ENCODE measurements at places on chromosomes 3 and 15. TPM values are rescaled to one million over a fixed set of nuclear protein-coding genes. Genes with fewer than 3 reads are reported as not detected.

GRCh38 chr3:64627042-64627441 is 60.8 kb downstream of the ADAMTS9 start:
- H3K4me3 ChIP-seq: no peak overlapping the region
- H3K27ac ChIP-seq: no peak overlapping the region
- no peaks in the 10 kb centered on the region for H3K4me1 ChIP-seq
- H3K36me3 ChIP-seq: no peaks in the 10 kb centered on the region
- DNase-seq: no peak
- no peaks in the 10 kb centered on the region for H3K27me3 ChIP-seq

DNA sequence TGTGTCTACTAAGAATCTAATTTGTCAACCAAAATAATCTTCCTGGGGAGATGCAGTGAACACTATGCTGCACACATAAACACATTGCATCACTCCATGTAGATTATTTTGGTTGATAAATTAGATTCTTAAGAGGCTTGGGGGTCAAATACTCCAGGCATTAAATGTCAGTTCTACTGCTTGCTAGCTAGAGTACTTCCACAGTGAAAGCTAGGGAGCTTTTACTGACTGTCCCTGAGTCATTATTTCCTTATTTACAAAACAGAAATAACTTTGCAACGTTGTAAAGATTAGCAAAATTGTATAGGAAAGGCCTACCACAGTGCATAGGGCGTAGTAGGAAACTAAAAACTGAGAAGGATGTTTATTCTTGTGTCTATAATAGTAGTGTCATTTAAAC is 12.9 kb upstream of the TMC3 start:
- no peak overlapping the region for H3K4me3 ChIP-seq
- H3K27ac ChIP-seq: no peak overlapping the region
- no peaks in the 10 kb centered on the region for H3K36me3 ChIP-seq
- H3K4me1 ChIP-seq: no peaks in the 10 kb centered on the region

- H3K36me3 ChIP-seq: no peaks in the 10 kb centered on the region
- DNase-seq: no peak
- no peak overlapping the region for H3K4me3 ChIP-seq
- no peaks in the 10 kb centered on the region for H3K4me1 ChIP-seq
Measured at GRCh38 chr3:148036331-148036876, 627.2 kb downstream of the ZIC1 start.

- no peak for DNase-seq
- no peak overlapping the region for H3K27ac ChIP-seq
- no peaks in the 10 kb centered on the region for H3K27me3 ChIP-seq
- H3K4me1 ChIP-seq: peaks cover 12% of the 10 kb centered on the region
Measured at GRCh38 chr15:47477341-47477740, 240.0 kb upstream of the SEMA6D start.

DNA sequence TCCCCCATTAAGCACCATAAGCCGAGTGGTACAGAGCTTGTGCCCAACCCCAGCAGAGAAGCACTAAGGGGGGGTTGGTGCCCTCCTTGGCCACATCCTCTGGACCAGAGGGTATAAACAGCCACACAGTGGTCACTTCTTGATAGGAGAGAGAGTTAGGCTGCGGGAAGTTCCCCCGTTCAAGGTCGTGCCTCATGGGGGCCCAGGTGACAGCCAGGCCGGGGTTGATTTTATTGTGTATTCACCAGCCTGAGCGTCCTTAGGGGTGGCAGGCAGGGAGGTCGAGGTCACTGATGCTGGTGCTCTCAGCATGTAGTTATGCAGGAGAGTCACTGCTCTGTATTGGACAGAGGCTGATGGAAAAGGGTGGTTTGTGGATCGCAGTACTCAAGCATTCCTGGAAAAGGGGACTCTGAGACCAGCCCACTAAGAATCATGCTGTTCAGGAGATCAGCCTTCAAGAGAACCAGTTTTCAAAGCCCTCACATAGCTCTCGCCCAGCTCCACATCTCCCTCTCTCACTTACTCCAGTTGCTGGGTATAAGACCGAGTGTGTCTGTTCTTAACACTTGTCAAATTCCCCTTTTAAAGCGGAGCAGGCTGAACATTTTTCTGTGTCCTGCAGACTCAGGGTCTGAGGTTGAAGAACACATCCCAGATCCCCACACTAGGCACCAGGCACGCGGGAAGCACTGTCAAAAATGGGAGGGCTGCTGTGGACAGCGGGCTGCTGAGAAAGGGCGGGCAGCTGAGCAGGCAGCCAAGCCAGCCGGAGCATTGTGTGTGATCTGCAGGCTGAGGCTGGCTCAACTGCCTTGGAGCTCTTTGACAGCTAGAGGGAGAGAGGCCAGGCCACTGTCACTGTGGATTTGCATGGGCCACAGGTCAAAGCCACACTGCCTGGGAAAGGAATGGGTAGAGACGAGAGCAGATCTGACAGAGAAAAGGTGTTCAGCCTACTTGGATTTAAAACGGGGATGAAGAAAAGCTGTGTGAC is 279.3 kb upstream of the LRRFIP2 start:
- peaks cover 5% of the 10 kb centered on the region for H3K27me3 ChIP-seq
- no peaks in the 10 kb centered on the region for H3K36me3 ChIP-seq

DNA sequence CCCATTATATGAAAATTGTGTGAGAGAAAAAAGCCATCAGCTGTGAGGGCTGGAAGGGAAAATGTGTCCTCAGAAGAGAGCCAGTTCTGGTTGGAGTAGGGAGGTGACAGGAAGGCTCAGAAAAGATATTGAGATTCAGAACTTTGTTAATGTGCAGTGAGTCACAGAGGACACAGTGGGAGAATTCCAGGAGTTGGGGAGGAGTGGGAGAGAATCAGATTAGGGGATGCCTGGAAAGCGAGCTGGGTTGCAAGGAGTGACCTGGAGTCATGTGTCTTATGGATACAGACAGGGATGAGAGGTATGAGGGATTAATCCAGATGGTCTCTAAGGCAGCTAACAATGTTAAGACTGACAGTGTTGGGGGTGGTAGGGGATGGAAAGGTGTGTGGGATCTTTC is 67.5 kb downstream of the CHST2 start:
- H3K36me3 ChIP-seq: no peaks in the 10 kb centered on the region
- no peaks in the 10 kb centered on the region for H3K27me3 ChIP-seq
- no peaks in the 10 kb centered on the region for H3K4me1 ChIP-seq

DNA sequence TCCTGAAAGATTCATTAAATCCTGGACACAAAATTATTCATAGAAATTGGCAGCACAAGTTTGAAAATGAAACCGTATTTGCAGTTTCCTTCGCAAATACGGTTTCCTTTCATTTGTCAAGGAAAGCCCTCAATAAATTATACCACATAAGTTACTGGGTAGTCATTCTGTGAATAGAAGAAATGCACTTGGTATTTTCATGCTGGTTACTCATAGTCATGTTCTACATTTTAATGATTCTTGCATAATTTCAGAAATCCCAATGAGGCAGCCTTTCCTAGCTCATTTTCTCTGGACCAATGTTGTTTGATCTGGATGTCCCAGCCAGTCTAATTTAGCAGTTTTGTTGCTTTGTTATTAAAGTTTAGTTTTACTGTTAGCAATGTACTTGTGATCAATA is 43.2 kb downstream of the MINAR1 start:
- no peaks in the 10 kb centered on the region for H3K36me3 ChIP-seq
- no peaks in the 10 kb centered on the region for H3K27me3 ChIP-seq
- H3K27ac ChIP-seq: no peak overlapping the region
- H3K4me3 ChIP-seq: no peak overlapping the region

CPLX3 gene
- total RNA-seq: not detected

Data from tibial nerve (tissue), 4 donors.